Dorsolateral prefrontal cortex (tissue), 122 donors: ENCODE measurements at places on chromosomes 6 and 20. TPM values are rescaled to one million over a fixed set of nuclear protein-coding genes. Genes with fewer than 3 reads are reported as not detected.

DNA sequence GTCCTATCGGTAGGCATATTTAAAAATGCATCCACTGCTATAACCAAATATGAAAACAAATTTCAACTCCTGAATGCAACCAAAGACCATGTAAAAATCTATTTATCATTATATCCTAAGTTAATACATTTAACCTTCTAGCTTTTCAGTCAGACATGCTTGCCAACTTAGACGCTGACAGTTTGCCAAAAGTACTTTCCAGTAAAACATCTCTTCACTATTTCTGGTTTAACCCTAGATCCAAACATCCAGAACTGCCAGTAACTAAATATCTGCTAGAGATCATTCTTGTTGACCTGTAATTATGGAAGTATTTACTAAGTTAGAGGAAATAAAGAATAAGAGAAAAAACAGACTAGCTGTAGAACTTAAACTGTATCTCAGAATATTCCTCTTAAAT is 210.2 kb upstream of the THEMIS start:
- no peak for DNase-seq

Gene SYNGAP1
- total RNA-seq, result 143 TPM

DNA sequence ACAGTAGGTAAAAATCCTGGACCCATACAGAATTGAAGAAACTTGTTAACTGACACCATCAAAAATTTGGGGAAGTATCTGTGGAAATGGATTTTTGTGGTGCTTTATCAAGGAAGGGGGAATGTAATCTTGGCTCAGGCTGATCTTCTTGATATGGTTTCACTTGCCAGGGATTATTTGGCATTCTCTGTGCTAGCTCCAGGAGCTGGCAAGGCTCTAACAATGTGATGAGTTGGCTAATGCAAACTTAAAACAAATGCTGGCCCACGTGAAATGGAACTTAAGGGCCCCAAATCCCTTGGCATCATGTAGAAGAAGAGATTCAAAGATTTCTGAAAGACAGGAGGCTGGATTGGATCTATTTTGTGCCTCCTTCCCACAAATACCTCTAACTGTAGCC is 13.1 kb downstream of the KCNS1 start:
- DNase-seq, result no peak

GRCh38 chr6:28944412-28944865 is 20.7 kb upstream of the TRIM27 start:
- peak; percentile 55 for DNase-seq

DNA sequence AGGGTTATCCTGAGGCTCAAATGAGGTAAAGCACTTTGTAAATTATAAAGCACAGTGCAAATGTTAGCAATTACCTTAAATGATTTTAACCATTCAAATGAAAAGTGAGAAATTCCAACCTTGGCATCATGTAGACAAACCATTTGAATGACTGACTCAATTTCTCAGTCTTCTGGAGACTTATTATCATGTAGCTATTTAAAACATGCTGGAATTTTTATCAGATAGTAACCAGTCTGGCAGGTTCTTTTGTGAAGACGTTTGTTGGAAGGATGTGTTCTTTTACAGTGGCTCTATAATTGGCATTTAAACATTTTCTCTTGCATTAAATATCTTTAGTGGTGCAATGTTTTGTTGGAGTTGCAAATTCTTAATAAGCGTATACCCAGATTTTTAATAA is 386.6 kb downstream of the NKAIN2 start:
- no peak for DNase-seq

- DNase-seq, result no peak
Observed at GRCh38 chr20:37841389-37841788, 61.5 kb upstream of the VSTM2L start.

DNA sequence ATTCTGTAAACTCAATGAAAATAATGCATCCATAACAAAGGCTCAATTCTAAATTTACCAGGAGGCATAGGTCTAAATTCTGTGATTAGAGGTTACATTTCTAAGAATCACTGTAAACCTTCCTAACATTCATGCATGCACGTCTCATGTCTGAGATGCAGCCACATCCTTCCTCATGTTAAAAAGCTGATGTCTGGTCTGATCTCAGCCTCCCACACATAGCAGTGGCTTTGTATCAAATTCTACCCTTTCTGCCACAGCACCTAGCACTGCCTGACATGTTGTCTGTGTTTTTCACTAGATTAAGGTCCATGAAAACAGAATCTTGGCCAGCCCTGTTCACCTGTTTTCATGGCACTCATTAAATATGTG is 171.1 kb downstream of the WDR27 start:
- DNase-seq, result no peak

DNA sequence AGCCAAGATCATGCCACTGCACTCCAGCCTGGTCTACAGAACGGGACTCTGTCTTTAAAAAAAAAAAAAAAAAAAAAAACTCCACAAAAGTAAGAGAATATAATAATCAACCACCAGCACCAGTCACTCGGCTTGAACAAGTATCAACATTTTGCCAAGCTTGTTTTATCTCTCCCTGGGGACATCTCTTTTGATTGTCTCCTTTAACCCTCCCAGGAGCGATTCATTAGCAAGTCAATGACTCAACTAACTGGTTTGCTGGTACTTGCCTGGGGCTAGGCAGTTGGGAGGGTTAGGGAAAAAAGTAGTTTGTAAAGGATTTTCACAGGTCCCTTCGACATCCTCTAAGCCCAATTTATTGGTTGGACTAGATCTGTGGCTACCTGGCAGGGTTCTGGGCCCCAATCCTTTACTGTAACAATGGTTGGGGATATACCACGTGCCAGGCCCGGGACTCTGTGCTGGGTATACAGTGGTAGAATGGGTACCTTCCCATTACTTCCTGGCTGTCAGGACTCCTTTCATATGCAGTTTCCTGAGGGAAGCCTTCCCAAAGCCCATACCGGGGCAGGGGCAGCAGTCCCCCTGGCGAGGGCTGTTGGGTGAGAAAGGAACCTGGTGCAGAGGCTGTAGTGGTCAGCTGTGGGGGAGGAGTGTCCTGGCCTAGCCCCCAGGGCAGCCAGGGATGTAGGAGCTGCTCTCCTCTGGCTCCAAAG is 12.2 kb downstream of the TGIF2 start:
- no peak for DNase-seq

Gene GSTA4
- 73.1 TPM for total RNA-seq

DNA sequence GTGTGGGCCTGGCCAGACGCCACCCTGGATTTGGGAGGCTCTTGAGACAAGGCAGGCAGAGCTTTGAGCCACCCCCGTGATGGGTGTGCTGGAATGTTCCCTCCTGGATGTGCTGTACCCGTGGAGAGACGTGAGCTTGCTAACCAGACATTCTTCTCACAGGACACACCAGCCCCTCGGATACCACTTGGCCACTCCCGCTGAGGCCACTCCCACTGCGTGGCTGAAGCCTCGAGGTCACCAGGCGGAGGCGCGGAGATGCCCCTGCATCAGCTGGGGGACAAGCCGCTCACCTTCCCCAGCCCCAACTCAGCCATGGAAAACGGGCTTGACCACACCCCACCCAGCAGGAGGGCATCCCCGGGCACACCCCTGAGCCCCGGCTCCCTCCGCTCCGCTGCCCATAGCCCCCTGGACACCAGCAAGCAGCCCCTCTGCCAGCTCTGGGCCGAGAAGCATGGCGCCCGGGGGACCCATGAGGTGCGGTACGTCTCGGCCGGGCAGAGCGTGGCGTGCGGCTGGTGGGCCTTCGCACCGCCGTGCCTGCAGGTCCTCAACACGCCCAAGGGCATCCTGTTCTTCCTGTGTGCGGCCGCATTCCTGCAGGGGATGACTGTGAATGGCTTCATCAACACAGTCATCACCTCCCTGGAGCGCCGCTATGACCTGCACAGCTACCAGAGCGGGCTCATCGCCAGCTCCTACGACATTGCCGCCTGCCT is 14.1 kb downstream of the SLCO4A1 start:
- no peak for DNase-seq

DNA sequence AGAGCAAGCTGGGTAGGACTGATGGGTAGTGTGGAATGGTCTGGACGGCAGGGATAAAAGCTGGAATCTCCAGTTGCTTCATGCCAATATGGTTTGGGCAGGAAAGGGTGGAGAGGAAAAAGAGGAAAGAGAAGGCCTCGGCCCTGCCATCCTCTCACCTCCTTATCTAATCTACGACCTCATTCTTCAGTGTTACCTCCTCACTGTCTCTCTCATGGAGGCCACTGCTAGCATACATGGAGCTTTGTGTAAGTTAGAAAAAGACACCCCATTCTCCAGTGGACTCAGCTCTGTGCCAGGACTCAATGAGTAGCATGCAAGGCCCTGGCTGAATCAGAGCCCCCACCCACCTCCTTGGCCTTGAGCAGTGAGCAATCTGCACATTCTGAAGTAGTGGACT is 6.1 kb upstream of the ARID1B start:
- no peak for DNase-seq
